ENCODE measurements at places on chromosomes 16 and 17. TPM values are rescaled to one million over a fixed set of nuclear protein-coding genes. Genes with fewer than 3 reads are reported as not detected.

DNA sequence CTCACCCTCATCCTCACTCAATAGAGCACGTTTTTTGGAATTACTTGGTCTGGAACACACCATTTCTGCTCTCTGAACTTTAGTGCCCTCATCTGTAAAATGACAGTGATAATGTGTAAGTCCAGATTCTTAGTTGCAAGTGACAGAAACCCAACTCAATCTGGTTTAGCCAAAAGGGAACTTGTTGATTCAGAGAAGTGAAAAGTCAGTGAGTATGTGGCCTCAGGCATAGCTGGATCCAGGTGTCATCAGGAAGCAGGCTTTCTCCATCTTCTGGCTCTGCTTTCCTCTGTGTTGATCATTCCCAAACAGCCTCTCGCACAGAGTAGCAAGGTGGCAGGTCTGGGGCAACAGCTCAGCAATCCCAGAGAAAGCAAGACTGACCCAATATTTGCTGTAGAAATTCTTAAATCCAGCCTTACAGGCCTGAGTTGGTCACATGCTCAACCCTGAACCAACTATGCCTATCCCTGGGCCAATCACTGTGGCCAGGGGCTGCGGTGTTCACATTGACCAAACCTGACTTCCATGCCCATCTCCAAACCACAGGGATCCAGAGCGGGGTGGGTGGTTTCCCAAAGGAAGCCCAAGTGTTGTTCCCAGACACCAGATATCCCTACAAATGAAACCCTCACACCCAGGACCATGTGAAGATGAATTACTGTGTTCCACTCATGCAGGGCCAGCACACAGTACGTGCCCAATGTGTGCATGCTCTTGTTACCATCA is 23.3 kb upstream of the ALKBH5 start:
- no peak for DNase-seq

DNA sequence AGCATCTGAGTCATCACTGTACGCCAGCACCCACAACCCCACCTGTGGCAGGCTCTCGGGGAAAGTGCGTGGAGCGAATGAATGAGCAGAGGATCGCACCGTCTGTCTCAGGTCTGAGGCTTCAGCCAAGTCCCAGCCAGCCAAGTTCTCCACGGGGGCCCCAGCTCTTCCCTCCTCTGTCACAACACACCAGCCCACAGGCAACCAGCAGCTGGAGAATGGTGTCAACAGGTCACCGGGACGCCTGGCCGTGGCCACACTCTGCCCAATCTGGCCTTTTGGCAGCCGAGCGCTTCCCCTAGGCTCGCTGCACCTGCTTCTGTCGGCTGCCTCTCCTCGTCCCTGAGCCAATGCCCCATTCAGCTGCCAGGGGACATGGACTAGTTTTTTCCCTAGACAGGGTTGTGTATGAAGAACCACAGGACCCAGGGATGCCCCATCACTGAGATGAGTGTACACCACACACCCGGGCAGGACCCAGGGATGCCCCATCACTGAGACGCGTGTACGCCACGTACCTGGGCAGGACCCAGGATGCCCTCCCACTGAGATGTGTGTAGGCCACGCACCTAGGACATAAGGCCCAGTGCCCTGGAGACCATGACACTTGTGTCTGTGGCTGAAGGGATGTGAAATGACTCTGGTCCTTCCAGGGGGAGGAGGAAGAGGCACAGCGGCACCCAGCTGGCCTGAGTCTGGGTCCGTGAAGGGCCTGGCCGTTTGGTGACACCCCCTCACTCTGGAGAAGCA is 52.8 kb downstream of the ABR start:
- no peak for DNase-seq

GRCh38 chr17:74490716-74491115 is 24.3 kb downstream of the CD300A start:
- DNase-seq = no peak

DNA sequence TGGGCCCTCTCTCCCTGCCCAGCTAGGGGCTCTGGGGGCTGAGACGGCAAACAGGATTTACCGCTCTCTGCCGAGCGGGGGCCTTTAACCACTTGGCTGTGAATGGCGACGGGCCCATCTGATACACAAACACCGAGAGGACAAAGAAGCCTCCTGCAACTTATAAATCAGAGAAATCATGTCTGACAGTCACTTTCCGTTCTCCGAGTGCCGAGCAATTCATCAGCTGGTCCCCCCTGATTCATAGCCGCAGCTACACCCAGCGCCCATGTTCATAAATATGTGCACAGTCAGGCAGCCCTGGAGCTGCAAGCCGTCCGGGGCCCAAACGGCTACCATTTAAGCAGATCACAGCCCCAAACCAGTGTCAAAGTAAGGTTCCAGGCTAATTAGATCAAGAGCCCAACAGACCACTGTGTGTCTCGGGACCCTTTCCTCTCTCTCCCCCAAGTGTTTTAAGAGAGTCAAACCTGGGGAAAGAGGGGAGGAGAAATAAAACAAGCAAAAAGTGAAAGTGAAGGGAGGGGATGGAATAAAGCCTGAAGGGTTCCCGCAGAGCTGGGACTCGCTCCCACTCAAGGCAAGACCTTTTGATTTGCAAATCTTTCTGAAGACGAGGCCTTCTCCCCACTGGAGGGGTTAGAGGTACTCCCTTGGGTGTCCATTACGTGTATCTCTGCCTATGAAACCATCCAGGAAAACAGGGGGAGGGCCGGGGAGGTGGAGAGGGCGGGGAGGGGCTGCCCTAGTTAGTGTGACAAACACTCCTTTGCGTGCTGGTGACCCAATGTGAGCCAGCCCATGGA is 154.7 kb downstream of the C16orf78 start:
- DNase-seq = peak; percentile 66

GRCh38 chr17:78601577-78602190 is 24.5 kb upstream of the DNAH17 start:
- DNase-seq = no peak

DNA sequence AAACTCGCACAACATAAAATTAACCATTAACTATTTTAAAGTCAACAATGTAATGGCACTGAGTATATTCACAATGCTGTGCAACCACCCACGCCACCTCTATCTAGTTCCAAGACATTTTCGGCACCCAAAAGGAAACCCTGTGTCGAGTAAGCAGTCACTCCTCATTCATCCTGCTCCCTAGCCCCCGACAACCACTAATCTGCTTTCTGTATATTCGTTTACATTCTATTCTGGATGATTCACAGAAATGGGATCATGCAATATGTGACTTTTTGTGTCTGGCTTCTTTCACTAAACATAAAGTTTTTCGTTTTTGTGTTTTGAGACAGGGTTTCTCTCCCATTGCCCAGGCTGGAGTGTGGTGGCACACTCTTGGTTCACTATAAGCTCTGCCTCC is 42.2 kb upstream of the HAPSTR1 start:
- DNase-seq = no peak

- no peak for DNase-seq
These were observed 32.3 kb upstream of the ZC3H18 start for GRCh38 chr16:88537859-88538258.

GRCh38 chr16:74954763-74955162 is 30.2 kb downstream of the WDR59 start:
- DNase-seq = no peak

- no peak for DNase-seq
These were observed 108.6 kb downstream of the CMIP start for GRCh38 chr16:81553080-81553813.

- DNase-seq = no peak
These were observed 29.7 kb downstream of the FANCA start for GRCh38 chr16:89786474-89787364.

GRCh38 chr17:64006361-64007088 is 8.4 kb downstream of the PRR29 start:
- DNase-seq = no peak

- DNase-seq = no peak
These were observed 15.7 kb downstream of the FOXL1 start for GRCh38 chr16:86593913-86594620.

- no peak for DNase-seq
These were observed 9.4 kb upstream of the SNAI3 start for GRCh38 chr16:88695753-88696152.

DNA sequence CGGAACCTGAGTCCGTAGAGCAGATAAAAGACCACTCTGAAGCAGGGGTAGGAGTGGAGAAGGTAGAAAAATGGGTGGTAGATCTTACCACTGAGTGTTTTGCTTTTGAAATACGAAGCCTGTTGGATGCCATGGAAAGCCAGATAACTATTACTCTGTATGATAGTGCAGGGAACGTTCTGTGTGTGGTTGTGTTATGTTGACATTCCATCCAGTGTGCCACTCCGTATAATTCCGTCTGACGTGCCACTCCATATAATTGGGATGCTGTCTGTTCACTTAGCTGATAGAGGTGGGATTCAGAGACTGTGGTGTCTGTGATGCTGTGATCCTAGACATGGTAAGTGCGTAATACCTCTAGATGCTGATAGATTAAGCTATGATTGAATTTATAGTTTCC is 263.2 kb upstream of the CACNG5 start:
- no peak for DNase-seq

DNA sequence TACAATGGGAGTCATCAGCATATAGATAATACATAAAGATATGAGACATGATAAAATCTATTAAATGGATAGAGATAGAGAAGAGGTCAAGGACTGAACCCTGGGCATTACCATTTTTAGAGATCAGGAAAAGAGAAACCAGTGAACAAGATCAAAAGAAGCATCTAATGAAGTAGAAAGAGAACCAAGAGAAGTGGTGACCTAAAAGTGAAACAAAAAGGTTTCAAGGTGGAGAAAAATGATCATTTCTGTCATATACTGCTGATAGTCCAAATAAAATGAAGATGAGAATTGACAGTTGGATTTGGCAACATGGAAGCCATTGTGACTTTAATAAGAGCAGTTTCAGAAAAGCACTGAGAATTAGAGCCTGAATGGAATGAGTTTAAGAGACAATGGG is 165.1 kb downstream of the PPM1E start:
- no peak for DNase-seq

- DNase-seq = no peak
These were observed 239.1 kb downstream of the SEC14L1 start for GRCh38 chr17:77379832-77380231.

GRCh38 chr17:45826919-45827588 is 17.6 kb upstream of the SPPL2C start:
- no peak for DNase-seq

GRCh38 chr16:85561248-85562092 is 51.7 kb upstream of the GSE1 start:
- DNase-seq = no peak

- DNase-seq = no peak
These were observed 327.4 kb upstream of the CCL2 start for GRCh38 chr17:33927732-33928133.

GRCh38 chr17:64008830-64009229 is 10.7 kb downstream of the PRR29 start:
- DNase-seq = no peak

DNA sequence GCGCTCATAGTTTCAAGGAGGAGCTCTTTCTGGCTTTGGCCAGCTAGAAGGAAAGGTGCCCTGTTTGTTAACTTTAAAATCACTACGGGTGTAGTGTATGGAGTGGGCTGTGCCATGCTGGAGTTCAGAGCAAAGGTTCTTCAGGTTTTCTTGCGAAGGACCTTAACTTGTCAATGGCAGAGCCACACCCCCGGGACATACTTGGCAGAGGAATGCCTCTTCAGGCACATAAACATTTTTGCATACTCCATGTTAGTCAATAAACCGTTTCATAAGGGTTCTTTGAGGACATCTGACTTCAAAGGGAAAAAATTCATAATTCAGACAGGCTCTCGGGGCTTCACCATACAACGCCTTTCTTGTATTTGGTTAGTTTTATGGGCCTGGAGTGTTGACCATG is 113.0 kb upstream of the PLCG2 start:
- no peak for DNase-seq

- no peak for DNase-seq
These were observed 92.3 kb downstream of the WNT3 start for GRCh38 chr17:46726206-46726605.

- DNase-seq = peak; percentile 77
These were observed 4.3 kb upstream of the PPP1R1B start for GRCh38 chr17:39622380-39623006.

DNA sequence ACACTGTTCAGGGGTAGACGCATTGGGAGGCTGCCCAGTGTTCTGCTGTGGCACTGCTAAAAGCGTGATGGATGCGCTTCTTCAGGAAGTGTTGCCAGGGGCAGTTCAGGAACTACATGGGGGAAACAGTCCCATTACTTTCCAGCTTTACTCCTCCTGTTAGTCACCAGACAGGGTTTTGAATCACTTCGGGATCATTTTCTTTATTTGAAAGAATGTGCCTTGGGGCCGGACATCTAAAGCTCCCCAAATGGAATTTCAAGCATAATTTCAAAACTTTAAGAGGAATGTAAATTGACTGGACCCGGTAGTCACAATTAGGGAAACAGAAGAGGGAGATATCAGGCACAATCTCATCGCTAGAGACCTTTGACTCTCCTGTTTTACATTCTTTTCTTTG is 1.3 kb upstream of the KRTAP2-1 start:
- DNase-seq = no peak

TP53TG3F gene
- not detected for total RNA-seq

LPO gene
- not detected for total RNA-seq

HS3ST3A1 gene
- total RNA-seq = not detected

TPSAB1 gene
- not detected for total RNA-seq

OTOP2 gene
- not detected for total RNA-seq

CCL7 gene
- not detected for total RNA-seq

NEUROD2 gene
- total RNA-seq = not detected

SCNN1B gene
- total RNA-seq = not detected
